Occipital lobe (tissue), 3 donors: ENCODE measurements at places on chromosomes 7 and 10. TPM values are rescaled to one million over a fixed set of nuclear protein-coding genes. Genes with fewer than 3 reads are reported as not detected.

NEBL gene
- total RNA-seq = 61.1 TPM

MEPCE gene
- 25.3 TPM for total RNA-seq

DNAAF5 gene
- 7.0 TPM for total RNA-seq

LRRC18 gene
- total RNA-seq = not detected

COL1A2 gene
- total RNA-seq = 124 TPM

CNTNAP2 gene
- total RNA-seq = 37.3 TPM
